ENCODE measurements at places on chromosomes 3 and 15.

DNA sequence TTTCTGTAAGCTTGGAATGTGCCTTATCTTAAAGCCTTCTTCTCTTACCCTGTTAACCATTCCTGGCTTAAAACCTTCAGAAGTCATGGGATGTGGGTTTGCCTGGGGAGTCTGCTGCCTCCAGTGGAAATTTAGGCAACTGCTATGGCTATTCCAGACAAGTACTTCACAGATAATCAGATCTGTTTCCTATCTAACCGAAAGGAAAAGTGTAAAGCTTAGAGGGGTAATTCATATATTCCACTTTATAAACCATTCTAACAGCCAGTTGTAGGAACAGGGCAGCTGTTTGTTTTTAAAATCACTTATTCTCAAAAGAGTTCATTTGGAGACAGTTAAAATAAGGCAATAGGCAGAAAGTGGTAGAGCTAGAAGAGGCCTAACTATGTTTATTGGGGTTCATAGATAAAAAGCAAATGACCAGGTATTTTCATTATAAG lies 219.9 kb downstream of the TCF12 start:
- DNase-seq, result peak; percentile 35

DNA sequence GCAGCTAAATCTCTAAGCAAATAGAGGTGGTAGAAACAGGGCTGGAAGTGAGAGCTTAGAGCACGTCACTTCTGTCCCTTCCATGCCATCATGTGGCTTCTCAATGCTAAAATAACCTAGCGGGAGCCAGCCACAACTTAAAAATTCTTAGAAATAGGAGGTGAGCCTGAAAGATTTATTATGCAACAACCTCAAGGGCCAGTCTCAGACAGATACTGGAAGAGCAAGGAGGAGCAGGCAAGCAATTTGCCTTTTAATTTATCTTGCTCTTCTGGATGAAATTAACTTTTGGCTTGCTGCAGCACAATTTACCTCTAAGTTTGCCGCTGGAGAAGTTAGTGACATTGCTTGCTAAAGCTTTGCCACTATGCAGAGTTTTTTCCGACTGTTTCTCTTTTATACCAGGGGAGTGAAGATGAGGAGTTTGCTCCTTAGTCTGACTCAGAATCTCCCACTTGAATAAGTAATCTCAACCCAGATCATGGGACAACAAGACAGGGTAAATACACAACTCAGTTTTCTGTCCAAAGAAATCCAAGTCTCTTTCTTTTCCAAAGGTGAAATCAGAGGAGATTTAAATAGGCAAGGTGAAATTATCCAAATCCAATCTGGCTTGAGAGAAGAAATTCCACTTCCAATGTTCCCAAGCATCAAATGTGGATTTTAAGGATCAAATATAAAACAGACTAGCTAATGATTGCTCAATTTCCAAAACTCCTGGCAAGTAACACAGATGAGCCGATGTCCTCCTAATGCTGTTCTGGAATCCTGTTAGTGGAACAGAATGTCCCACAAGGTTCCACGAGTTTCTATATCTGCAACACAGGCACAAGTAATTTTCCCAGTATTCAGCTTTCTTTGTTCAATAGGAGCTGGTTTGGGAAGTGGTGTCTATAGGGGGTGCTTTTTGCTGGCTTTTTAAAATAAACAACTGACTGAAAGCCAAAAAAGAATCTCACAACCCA lies 329.4 kb upstream of the RORA start:
- no peak for DNase-seq

GRCh38 chr3:69747511-69748258 lies 8.4 kb downstream of the MITF start:
- DNase-seq, result no peak

- peak; percentile 38 for DNase-seq
Observed at GRCh38 chr3:156674911-156675829, 780 bp downstream of the TIPARP start.

DNA sequence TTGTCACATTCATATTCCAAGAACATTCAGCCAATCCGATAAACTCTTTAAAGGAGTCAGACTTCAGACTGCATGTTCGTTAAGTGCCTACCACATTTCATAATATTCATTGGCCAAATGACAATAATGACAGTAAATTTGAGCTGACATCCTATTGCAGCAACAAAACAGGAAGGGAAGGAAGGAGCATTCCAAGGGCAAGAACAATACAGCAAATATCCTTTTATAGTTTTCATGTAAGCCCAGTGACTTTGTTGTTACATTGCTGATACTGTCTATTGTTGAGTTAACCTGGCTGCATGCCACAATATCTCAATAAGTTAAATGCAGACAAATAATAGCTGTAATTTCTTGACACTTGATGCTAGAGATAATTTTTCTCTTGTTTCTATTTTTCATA lies 16.4 kb upstream of the CBLB start:
- DNase-seq, result no peak
